Stimulated activated CD8-positive, alpha-beta memory T cell treated with anti-CD3 and anti-CD28 coated beads, Interleukin-4, amount 100 ng/mL, for 48 hours (primary cell): ENCODE measurements at places on chromosomes 11 and 22.

- DNase-seq, result peak; percentile 72
Measured at GRCh38 chr11:73288873-73289707, 17.0 kb downstream of the P2RY6 start.

DNA sequence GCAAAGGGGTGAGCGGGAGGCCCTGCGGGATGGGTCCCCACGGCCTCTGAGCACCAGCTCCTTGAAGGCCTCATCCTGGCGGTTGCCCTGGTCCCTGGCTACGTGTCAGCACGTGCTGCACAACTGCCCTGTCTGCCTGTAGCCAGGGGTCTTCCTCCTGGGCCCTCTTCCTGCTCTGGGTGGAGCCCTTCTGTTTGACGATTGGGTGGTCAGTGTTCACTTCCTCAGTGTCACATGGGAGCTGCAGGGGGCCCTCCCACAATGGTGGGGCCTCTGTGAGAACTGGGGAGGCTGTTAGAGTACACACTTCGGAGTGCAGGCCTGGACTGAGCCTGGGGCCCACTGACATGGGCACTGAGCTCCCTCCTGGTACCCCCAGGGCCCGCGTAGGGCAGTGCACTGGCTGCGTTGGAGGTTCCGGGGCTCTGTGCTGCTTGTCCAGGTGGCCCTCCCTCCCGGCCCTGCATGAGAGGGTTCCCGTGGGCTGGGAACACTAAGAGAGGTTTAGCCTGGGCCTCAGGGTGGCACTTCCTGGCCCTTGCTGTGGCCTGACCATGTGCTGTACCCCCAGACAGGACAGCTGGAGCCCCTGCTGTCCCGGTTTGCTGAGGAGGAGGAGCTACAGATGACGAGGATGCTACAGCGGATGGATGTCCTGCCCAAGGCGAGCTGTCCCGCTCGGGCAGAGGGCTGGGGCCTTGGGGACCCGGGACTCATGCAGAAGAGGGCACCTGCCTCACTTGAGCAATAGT lies 13.8 kb downstream of the DGCR6L start:
- DNase-seq, result no peak

GRCh38 chr11:68990995-68991780 lies 10.4 kb upstream of the MRGPRD start:
- no peak for DNase-seq

- peak; percentile 77 for DNase-seq
Measured at GRCh38 chr11:67276781-67277230, 10.5 kb downstream of the GRK2 start.

DNA sequence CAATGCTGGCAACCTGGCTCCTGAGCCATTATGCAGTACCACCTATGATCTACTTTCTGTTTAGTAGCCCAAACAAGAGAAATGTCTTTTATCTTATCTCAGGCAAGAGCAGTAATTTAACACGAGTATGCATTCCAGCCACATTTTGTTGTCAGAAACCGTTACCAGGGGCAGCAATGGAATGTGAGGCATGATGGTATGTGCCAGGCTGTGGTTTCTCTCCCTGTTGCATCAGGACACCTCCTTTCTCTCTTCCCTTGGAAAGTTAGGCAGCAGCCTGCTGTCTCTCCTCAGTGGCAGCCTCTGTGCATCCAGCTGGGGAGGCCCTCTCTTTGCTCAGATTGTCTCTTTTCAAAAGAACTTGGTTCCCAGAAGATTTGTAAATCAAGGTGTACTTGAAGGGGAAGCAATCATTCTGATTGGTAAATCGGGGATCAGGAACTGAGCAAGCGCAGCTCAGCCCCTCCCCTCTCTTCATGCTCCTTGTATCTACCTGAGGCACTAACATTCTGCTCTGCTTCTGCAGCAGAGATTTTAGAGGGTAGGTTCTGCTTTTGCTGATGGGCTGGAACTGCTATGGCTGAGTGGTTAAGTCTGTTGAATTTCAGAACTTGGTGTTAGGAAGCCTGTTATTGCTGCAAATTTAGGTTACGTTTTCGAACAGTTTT lies 229.2 kb downstream of the ADAMTS15 start:
- DNase-seq, result no peak
